M059J (cell line): ENCODE measurements at places on chromosomes 12 and 14. TPM values are rescaled to one million over a fixed set of nuclear protein-coding genes. Genes with fewer than 3 reads are reported as not detected.

GRCh38 chr12:54142114-54142475 is 46.7 kb downstream of the SMUG1 start:
- peak; percentile 38 for DNase-seq

- no peak for DNase-seq
These were observed 5.3 kb downstream of the TRMT5 start for GRCh38 chr14:60975551-60975950.

DNA sequence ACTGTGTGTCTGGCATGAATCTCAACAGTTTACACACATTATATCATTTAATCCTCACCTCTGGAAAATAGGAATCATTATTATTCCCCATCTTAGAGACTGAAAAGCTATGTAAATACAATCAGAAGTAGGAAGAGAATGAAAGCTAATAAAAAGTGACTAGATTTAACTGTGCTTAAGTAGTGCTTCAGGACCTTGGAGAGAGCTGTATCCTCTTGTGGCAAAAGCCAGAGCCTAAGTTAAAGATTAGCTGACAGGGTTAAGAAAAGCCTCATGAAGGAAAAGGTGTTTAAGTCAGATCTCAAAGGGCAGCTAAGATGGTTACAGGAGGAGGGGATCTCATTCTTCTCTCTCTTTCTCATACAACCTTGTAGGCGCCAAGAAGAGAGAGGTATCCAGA is 65.3 kb upstream of the TMEM233 start:
- peak; percentile 17 for DNase-seq

GRCh38 chr14:85579942-85580341 is 50.0 kb downstream of the FLRT2 start:
- no peak for DNase-seq

GRCh38 chr14:30162066-30162465 is 234.4 kb upstream of the PRKD1 start:
- DNase-seq, result no peak

- no peak for DNase-seq
These were observed 152.1 kb downstream of the RPL10L start for GRCh38 chr14:46499521-46499920.

DNA sequence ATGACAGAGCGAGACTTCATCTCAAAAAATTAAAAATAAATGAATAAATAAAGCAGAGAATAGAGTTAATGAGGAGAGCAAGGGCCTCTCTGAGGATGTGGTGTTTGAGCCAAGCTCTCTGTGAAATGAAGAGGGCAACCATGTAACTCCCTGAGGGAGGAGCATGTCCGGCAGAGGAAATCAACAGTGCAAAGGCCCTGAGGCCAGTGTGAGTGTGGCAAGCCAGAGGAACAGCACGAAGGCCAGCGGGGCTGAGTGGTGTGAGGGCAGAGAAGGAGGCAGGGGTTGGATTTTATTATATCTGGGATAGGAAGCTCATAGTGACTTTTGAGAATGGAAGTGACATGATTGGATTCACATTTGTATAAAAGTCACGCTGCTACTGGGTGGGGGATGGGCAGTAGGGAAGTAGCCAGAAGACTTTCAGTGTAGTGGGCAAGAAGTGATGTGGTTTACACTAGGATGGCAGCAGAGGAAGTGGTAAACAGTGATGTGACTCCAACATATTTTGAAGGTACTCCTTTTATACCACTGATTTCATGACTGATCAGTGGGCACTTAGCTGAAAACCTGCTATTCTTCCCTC is 10.3 kb upstream of the LRP1-AS start:
- no peak for DNase-seq

GRCh38 chr12:32558903-32559302 is 120.2 kb upstream of the DNM1L start:
- peak; percentile 56 for DNase-seq

GRCh38 chr12:4307593-4308333 is 13.2 kb upstream of the TIGAR start:
- DNase-seq, result peak; percentile 70

DNA sequence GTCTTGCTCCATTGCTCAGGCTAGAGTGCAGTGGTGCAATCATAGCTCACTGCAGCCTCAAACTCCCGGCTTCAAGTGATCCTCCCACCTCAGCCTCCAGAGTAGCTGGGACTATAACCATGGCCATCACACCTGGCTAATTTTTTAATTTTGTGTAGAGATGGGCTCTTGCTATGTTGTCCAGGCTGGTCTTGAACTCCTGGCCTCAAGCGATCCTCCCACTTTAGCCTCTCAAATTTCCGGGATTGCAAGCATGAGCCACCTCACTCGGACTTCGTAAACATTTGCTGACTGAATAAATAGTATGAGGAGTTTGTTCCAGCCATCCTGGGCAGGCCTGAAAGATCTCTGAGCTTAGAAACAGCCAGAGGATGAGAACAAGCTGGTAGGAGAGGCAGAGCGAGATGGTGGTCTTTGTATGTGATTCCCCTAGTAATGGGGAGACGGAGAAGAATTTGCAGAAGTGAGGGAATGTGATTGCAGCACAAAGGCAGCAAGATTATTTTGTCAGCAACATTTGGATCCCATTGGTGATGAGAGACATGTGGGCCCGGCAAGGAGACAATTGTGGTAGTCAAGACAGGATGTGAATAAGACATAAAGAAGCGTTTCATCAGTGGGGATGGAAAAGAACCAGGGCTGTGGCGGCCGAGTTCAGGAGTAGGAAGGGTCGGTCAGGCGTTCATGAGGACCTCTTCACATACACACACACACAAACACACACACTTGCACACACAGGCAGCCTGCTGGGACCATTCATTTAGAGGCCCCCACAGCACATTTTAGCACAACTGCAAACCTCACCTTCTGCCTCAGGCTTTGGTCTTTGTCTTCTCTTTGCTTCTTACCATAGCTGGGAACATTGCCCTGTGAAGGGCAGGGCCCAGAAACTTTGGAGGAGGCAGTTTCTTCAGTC is 155.5 kb downstream of the ZFP36L1 start:
- DNase-seq, result peak; percentile 23

DNA sequence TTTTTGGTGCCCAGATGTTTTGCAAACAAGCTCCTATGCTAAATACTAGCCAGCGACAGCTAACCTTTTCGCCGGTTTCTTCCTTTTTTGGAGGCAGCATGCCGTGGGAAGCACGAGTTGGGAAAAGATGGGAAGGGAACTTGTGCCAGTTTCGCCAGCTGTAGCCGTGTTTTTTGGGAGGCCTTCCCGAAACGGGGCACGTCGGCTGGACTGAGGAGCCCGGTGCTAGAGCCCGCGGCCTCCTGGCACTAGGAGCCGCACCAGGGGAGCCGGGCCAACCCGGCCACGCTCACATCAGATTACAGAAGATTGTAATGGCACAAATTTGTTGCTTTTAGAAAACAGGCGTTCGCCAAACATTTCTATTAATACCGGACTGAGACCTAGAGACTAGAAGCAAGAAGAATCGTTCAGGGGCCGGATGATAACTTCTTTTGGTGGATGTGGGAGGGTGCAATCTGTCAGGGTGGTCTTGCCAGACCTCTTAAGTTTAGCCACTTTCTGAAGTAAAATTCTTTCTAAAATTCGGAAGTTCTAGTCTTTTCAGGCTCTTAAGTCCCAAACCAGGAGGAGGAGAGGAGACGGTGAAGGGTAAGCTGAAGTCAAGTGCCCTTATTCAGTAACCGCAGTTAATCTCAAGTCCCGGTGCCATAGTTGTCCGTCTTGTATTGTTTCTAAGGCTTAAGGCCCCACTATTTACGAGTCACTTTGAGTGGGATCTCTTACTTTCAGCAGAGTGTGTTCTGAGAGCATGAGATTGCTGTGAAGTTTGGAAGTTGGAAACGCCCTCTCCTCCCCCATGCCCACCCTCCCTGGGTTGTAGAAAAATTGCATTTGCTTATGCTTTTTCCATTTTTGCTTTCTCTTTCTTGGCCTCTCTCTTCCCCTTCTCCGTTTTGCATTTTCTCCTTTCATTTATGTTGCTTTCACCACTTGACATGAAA is 1.3 kb downstream of the RASSF3 start:
- DNase-seq, result peak; percentile 54

DNA sequence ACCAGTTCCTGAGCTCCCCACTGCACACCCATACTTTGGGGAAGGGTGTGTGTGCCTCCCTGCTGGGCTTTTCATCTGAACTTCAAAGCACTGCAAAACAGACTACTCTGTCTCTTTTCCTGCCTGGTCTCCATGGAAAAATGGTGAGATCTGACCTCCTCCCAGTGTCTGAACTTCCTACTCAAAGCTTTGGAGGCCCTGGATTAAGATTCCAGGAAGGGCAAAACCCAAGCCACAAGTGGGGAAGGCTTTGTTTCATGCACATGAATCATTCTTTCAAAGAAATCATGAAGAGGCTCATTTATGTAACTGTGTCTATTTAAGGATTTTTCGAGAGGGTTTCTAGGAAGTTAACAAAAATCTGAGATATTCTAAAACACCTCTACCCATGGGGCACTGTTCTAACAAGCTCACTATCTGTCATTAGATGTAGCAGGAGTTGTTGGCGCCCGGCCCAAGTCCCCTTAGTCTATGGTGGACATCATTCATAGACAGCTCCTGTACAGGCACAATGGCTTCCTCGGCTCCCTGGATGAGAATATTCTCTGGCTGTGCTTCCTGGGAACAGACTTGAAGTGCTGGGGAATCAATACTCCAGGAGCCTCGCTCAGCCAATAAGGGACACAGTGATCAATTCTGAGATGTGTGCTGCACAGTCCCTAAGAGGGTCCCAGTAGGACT is 224.0 kb downstream of the KTN1 start:
- peak; percentile 34 for DNase-seq

DNA sequence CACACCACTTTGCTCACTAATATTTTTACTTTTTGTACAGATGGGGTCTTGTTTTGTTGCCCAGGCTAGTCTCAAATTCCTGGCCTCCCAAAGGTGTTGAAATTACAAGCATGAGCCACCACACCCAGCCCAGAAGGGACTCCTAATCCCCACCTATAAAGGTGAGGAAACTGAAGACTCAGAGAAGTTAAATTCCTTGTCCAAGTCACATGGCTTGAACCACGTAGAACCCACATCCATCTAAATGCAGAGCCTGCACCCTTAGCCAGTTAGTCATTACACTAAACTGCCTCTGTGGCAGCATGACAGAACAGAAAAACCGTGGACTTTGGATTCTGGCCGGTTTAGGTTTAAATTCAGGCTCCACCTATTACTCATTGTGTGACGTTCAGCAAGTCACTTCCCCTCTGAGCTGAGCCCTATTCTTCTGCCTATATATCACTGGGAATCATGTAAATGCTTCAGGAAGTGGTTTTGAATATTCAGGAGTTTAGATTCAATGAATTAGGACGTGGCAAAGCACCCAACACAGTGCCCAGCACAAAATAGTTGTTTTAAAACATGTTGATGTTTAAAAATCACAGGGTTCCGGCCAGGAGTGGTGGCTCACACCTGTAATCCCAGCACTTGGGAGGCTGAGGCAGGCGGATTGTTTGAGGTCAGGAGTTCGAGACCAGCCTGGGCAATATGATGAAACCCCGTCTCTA is 3.0 kb upstream of the CORO1C start:
- peak; percentile 93 for DNase-seq

DNA sequence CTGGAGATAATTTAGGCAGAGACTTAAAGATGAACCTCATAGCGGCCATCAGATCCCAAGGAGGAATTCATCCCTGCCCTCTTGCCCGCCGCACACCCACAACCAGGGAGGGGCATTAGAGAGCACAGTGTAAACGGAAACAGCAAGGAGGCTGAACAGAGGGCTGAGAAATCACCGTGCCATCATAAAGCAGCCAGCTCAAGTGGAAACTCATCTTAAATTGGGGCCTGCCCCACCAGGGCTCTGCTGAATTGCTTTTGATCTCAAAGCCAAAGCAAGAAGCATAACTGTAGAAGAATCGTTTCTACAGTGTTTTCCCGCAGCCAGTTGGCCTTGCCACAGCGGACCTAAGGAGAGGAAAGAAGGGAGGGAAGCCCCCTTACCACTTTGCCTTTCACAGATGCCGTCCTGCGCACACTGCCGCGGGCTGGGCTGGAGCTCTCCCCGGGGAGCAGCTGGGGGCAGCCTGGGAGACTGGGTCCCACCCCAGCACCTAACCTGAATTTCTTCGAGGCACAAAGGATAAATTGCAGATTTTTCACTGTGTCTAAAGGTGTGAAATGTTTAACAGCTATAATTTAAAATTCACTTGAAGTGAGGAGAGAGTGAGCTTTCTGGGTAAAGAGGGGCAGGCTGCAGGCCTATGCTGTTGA is 51.8 kb upstream of the MMP17 start:
- no peak for DNase-seq

- DNase-seq, result no peak
These were observed 4.9 kb downstream of the KRT83 start for GRCh38 chr12:52316290-52316689.

GRCh38 chr12:125284945-125285685 is 219.9 kb downstream of the AACS start:
- peak; percentile 5 for DNase-seq

DNA sequence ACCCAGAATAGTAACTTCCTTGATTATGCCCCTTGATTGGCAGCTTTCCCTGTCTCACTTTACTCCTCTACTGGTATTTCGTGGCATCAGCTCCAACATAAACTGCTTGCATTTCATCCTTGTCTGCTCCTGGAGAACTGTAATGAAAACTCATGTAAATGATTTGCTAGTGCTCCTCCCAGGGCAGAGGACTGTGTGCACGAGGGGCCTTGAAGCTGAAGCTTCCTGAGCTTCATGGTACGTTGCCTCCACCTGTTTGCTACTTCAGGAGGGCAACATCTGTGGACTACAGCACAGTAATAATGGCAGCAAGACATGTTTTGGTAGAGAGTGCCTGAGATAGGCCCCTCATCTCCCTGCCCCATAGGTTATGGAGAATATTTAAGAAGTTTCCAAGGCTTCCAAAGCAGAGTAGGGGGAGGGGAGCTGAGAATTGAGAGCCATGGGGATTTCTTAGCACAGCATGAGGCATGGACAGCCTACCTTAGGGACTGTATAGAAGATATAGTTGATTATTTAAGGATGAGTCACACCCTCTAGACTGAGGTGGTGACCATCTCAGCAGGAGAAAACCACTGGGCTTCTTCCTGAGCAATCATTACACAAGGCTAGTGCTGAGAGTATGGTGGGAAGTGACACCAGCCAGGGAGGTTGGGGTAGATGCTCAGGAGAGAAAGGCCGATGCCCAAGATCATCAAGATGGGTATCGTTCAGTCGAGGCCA is 29.5 kb downstream of the CCDC198 start:
- DNase-seq, result no peak

GRCh38 chr14:54902521-54903420 is at the start of gene GCH1:
GCH1 (minus strand) TSS chr14:54902826; CDS start chr14:54902663, 163 bp downstream.
- peak; percentile 62 for DNase-seq

DNA sequence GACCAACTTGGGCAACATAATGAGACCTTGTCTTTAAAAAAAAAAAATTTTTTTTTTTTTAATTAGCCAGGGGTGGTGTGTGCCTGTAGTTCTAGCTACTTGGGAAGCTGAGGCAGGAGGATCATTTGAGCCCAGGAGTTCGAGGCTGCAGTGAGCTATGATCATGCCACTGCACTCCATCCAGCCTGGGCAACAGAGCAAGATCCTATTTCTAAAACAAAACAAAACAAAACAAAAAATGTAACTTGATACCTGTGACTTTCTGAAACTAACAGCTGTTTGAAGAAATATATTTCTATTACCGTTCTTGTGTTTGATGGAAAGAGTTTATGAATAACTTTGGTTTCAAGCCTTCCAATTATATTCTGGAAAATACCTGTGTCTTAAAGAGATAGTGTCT is 1.7 kb upstream of the ACACB start:
- no peak for DNase-seq

GRCh38 chr12:116719731-116720528 is 17.9 kb downstream of the SPRING1 start:
- DNase-seq, result no peak

HCAR2 gene
- total RNA-seq, result not detected in 2 replicates

RPS29 gene
- 3,253 and 9,545 TPM in 2 replicates for total RNA-seq

KLHL42 gene
- 9.1 and 13.2 TPM in 2 replicates for total RNA-seq

GAS2L3 gene
- 32.8 and 38.6 TPM in 2 replicates for total RNA-seq

NRIP2 gene
- not detected in 2 replicates for total RNA-seq

PPM1H gene
- 5.2 and 9.2 TPM in 2 replicates for total RNA-seq

GALNT9 gene
- total RNA-seq, result not detected in 2 replicates

RASAL1 gene
- total RNA-seq, result not detected in 2 replicates

SSTR1 gene
- 0.12 and 0.64 TPM in 2 replicates for total RNA-seq

SLC35E3 gene
- 3.4 and 9.1 TPM in 2 replicates for total RNA-seq
